ENCODE measurements at places on chromosomes 4 and X.

- no peak for DNase-seq
These were observed 40.5 kb downstream of the SPANXN3 start for GRCh38 chrX:143476751-143477150.

GRCh38 chr4:186844059-186844681, 120.5 kb upstream of the FAT1 start:
- peak; percentile 26 for DNase-seq

- no peak for DNase-seq
These were observed 26.3 kb upstream of the CXCL6 start for GRCh38 chr4:73810191-73810590.

DNA sequence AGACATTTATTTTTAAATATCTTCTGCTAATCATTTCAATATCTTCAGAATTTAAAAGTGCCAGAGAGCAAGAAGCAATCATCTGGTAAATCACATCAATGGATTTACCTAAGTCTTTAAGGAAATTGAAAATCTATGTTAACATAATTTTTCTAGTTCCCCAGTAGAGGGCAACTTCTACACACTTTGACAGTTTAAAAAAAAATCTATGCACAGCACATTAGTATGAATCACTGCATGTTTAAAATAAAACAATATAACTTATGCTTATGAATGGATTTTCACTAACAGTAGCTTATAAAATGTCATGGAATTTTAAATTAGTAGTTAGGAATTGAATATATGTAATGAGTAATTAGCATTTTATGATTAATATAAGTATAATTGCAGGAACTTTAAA, 126.5 kb downstream of the REELD1 start:
- no peak for DNase-seq

Measured in AG04450 (cell line).